Myocyte (in vitro differentiated cells): ENCODE measurements at places on chromosomes 7 and 10. TPM values are rescaled to one million over a fixed set of nuclear protein-coding genes. Genes with fewer than 3 reads are reported as not detected.

MUC12 gene
- not detected in 2 replicates for total RNA-seq

PNLIPRP2 gene
- total RNA-seq, result not detected in 2 replicates

INSYN2A gene
- total RNA-seq, result 2.3 and 4.0 TPM in 2 replicates

STEAP1B gene
- total RNA-seq, result 0.99 TPM in 1 of 2 replicates, not detected in the other

MBL2 gene
- not detected in 2 replicates for total RNA-seq

TMEM213 gene
- not detected in 2 replicates for total RNA-seq

MRLN gene
- total RNA-seq, result 227 and 432 TPM in 2 replicates

HOGA1 gene
- 1.1 and 1.8 TPM in 2 replicates for total RNA-seq

CYP17A1 gene
- not detected in 2 replicates for total RNA-seq

KCND2 gene
- 2.7 and 5.8 TPM in 2 replicates for total RNA-seq

RAB18 gene
- 40.4 and 65.7 TPM in 2 replicates for total RNA-seq

WIPF3 gene
- total RNA-seq, result 1.5 and 2.5 TPM in 2 replicates

CCDC7 gene
- 9.4 and 17.4 TPM in 2 replicates for total RNA-seq

GDI2 gene
- total RNA-seq, result 198 and 222 TPM in 2 replicates

NME8 gene
- total RNA-seq, result not detected in 2 replicates
